ENCODE measurements at places on chromosomes 5 and 9.
A peak's percentile ranks its signal among the peaks of the same experiment; 100 is the strongest.

GRCh38 chr5:126587551-126588390, 7.2 kb downstream of the ALDH7A1 start:
- no peak for DNase-seq

DNA sequence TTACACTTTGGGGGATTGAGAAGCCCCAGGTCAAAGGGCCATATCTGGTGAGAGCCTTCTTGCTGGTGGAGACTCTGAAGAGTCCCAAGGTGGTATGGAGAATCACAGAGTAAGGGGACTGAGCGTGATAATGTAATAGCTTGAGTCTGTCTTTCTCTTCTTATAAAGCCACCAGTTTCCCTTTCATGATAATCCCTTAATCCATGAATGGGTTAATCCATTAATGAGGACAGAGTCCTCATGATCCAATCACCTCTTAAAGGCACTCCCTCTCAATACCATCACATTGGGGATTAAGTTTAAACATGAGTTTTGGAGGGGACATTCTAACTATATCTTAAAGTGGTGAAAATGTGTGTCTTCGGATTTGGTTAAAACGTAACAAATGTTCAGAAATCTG, 21.5 kb downstream of the WDR36 start:
- DNase-seq: no peak

- no peak for DNase-seq
These were observed 18.5 kb upstream of the ZDHHC12 start for GRCh38 chr9:128742401-128742800.

DNA sequence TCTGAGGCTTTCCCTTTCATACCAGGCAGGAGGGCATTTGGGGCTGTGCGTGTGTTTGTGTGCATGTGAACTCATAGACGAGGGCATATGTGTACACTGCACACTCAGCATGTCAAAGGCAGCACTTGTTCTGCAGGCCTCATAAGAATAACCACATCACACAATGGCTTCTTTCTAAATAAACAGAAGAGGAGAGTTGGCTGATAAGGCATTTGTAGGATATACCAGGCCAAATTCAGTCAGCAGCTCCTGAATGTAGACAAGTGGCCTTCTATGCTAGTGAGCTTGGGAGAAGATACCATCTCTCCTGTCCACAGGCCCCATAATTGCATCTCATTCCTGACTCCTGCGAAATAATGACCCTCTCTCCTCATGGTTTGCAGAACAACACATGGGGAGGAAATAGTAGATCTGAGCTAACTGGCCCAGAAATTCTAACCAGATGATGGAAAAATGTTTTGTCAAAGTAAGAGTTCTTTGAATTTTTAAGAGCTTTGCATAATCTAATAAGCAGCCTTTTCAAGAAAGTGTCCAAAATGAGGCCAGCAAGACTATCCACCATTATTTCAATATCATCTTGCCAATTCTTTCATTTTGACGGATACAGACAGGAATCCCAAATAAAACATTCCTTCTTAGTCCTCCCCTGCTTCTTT, 60.5 kb upstream of the GAS1 start:
- no peak for DNase-seq

DNA sequence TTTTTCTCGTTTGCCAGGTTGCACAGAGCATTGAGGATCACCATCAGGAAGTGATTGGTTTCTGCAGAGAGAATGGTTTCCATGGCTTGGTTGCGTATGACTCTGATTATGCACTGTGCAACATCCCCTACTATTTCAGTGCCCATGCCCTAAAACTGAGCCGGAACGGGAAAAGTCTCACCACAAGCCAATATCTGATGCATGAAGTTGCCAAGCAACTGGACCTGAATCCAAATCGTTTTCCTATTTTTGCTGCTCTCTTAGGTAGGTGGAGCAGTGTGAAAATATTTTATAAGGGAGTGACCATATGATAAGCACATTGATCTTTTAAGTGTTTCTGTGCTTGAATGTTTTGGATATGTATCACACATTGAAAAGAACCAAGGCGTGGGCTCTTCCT, 17.7 kb upstream of the FAM120AOS start:
- DNase-seq: no peak

GRCh38 chr9:129351058-129351641, 173.1 kb upstream of the IER5L start:
- DNase-seq: no peak

DNA sequence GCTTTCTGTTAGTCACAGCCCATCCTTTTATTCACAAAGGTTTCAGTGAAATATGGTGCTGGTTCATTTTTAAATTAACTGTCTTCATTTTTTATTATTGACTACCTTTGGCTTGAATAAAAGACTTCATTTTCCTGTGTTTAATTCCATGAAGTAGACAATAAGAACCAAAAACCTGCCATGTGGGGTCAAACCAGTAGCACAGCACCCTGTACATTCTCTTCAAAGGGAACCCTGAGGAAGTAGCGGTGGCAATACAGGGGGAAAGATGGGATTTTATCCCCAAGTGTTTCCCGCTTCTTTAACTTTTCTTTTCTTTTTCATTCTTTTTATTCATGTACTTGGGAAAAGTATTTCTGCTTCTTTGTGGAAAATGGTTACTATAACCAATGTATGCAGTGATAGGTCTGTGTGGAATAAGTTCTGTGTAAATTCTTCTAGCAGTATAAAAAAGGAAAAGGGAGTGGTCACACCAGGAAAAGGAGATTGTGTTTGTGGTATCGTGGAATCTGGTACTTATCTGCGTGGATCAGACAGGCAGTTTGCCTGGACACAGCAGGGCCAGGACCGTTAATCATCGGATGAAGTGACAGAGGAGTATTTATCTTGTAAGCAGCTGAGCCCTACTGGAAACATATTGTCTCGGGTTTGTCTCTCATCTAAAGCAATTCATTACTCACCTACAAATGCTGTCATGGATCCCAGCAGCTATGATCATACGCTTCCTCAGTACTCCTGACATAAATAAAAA, 94.2 kb downstream of the PPIC start:
- DNase-seq: no peak

GRCh38 chr5:172727551-172727950, 43.4 kb downstream of the DUSP1 start:
- DNase-seq: no peak

DNA sequence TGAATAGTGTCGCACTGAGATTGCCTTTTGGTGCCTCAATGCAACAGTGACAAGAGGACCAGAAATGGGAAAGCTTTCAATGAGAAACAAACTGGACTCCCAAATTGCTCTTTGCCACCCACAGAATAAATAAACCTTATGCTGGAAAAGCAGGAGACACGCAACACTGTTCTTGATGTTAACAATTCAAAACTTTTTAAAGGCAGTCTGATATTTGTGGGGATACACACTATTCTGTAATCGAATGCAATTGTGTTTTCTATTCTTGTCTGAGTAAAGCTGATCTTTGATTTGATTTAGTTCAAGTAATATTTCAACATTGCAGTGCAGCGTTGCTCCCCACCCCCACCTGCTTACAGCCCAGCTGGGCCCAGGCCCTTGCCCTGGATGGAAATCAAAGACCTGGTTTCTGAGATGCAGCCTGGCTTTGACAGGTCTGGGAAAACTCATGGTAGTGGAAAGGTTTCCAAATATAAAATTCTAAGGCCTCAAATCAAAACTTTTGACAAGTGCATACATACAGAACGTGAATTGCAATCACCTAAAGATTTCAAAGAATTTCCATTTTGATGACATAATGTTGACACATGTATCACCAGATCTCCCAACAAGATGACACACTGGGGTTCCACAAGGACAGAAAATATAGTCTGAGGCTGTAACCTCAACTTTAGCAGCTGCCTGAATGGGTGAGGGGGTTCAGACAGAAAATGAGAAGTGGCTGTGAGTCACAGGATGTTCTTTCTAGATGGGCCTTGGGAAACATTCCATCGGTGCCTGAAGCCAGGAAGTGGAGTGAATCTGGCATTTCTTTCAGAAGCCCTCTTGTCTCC, 55.1 kb downstream of the ABCA1 start:
- peak; percentile 3 for DNase-seq

DNA sequence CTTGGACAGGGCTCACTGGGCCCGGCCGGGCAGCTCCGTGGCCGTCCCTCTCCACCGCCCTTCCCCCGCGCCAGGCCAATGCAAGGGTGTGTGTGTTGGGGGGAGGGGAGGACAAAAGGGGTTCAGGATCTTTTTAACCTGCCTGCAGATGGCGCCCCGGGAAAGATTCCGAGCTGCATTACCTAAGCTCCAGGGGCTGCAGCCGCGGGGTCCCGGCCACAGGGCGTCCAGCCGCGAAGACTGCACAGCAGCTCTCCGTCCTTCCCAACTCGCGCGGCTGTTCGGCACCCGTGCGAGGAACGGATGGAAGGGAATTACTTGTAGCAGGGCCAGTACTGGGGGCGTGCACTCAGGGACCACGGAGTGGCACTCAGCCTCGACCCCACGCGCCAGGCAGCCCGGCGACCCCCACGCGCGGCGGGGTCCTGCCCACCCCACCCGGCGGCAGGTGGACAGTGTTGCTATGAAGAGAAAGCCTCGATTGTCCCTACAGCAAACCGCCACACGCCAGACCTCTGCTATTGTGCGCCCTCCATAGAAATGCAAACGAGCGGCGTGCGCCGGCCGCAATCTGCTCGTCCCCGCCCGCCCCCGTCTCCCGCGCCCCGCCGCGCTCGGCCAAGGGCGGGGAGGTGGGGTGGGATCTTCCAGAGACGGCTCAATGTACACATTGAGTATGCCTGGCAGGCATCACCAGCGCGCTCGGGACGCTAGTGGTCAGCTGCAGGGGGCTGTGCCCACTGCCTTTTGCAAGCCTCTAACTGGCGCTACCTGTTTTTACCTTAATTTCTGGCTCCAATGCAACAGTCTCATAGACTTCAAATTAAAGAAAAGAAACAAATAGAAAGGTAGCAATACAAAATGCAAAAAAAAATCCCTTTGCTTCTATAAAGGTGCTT, 796 bp upstream of the GADD45G start:
- DNase-seq: peak; percentile 56

- DNase-seq: no peak
These were observed 204.1 kb downstream of the MEF2C start for GRCh38 chr5:88678770-88679381.

GRCh38 chr9:71762900-71763653, 5.2 kb downstream of the CEMIP2 start:
- DNase-seq: no peak

- no peak for DNase-seq
These were observed 45.8 kb downstream of the LRRTM2 start for GRCh38 chr5:138829341-138829740.

- peak; percentile 1 for DNase-seq
These were observed 181.1 kb upstream of the SPEF2 start for GRCh38 chr5:35436400-35437057.

DNA sequence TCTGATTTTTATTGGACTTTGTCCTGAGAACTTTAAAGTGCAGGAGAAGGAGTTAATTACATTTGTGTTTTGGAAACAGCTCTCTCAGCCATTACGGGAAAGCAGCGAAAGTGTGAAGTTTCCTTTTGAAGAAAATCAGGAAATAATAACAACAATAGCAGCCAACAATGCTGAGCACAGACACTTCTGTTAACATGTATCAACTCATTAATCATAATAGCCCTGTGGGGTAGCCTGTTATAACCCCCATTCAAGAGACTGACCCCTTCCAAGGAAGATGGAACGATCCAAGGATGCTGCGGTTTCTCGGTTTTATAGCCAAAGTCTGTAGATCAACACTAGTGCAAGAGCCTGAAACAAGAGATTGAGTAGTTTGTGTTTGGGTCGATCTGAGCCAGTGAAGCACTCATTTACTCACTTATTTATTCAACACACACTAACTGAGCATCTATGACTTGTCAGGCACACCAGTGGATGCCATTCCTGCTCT, 195.5 kb downstream of the DRD1 start:
- DNase-seq: no peak

GRCh38 chr5:151150471-151151262, 6.9 kb downstream of the ANXA6 start:
- peak; percentile 80 for DNase-seq

GRCh38 chr9:34430843-34431437, 27.4 kb downstream of the FAM219A start:
- peak; percentile 12 for DNase-seq

DNA sequence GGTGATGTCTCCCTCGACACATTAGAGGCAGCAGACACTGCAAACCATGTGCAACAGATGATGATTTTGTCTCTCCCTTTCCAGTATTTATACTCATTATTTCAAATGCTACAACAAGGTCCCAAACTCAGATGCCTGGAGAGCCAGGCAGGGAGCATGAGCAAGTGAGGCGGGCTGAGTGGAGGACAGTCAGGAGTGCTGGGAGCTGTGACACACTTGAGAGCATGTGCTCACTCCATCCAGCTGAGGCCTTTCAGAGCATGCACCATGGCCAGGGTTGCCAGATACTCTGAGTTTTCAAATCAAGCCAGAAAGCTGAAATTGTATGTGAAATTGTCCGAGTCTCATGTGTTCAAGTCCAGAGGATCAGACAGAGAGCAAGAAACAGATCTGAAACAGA, 55.8 kb upstream of the SLC2A8 start:
- DNase-seq: no peak

DNA sequence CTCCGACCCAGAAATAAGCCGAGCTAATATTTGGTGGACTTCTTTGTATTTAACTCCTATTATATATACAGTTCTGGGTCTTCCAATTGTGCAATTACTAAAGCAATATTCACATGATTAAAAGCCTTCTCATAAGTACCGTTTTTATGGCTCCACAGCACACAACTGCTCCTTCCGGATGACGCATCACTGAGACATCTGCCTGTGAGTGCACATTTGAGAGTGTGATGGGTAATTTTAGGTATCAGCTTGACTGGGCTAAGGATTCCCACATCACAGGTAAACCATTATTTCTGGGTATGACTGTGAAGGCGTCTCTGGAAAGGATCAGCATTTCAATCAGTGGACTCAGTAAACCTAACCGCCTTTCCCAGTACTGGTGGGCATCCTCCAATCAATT, 77.5 kb upstream of the SYK start:
- no peak for DNase-seq

DNA sequence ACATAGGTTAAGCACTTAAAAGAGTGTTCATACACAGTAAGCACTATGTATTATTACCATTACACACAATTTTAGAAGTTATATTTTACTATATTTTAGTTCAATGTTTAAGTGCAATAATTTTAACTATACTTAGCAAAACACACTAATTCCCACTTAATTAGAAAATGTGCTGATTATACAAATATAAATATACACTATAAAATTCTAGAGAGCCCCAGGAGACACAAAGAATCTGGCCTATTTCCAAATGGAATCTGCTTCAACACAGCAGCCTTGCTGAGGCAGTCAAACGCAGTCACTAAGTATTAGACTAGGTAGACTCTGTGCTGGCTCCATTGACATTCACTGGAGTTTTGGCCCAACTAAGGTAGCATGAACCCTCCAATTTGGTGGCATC, 160.9 kb downstream of the CETN3 start:
- DNase-seq: no peak

DNA sequence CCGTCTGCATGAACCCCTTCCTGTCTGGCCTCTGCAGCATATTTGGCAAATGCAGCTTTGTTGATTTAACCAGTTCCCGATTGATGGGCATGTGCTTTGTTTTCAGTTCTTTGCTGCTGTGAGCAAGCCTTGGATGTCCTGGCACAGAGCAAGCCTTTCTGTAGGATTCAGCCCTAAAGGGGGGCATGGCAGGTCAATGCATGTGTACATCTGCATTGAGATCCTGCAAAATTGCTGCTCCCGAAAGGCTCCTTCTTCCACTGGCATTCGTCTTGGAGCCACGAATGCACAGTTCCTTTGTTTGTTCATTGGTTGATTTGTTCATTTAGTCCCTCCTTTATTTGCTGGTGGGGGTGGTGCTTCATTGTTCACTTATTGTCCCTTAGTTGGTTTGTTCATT, 34.8 kb downstream of the COL5A1 start:
- DNase-seq: no peak
